ENCODE measurements at places on chromosomes 5 and 9. TPM values are rescaled to one million over a fixed set of nuclear protein-coding genes. Genes with fewer than 3 reads are reported as not detected.

DNA sequence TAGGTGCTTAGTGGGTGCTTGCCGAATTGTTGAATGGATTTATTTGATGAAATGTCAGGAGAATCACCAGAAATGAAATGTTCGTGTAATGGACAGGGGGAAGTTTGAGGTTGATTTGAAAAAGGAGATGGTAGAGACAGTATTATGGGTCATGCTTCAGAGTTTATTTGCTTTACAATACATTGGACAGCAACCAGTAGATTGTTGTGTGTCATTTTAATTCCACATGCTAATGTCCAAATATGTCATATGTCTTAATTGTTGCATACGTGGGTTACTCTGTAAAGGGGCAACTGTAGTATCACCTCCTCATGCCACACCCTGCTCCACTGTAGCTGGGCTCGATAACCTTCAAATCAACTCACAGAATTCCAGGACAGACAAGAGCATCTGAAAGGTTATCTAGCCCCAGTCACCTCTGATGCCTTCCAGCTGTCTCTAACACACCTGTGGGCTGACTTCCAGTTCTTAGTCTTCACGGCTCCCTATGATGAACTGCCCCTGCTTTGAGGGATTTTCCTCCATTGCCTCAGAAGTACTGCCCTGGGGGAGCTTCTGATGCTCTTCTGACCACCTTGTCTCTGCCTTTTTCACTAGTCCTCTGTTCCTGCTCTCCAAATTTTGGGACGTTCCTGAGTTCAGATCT is 1.7 kb downstream of the PDCD1LG2 start:
- no peak for DNase-seq

Gene CARTPT
- total RNA-seq: not detected

DNA sequence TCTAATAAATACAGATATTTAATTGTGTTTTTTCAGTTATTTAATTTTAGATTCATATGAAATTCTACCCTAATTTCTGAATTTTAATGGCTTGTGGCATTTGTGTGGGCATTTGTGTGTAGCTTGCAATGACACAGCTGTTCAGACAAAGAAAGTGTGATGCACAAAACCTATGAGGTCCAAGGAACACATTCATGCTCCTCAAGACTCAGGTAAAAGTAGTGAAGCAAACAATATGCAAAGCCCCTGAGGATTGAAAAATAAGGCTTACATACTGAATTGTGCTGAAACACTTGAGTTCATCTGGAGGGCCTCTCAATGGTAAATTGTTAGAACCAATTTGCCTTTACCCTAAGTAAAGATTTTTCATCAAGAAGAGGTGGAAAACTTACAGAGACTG is 28.1 kb downstream of the IL7R start:
- no peak for DNase-seq

DNA sequence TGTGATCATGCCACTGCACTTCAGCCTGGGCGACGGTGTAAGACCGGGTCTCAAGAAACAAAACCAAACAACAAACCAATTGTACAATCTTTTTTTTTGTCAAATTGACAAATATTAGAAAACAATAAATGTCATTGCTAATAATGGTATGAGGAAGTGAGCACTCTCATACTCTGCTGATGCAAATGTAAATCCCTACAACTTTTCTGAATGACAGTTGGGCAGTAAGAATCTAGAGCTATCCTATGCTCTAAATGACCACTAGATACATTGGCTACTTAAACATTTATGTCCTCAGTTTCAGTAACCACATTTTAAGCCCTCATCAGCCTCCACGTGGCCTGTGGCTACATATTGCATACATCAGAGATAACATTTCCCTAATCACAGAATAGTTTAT is 256.2 kb downstream of the FER start:
- DNase-seq: no peak

DNA sequence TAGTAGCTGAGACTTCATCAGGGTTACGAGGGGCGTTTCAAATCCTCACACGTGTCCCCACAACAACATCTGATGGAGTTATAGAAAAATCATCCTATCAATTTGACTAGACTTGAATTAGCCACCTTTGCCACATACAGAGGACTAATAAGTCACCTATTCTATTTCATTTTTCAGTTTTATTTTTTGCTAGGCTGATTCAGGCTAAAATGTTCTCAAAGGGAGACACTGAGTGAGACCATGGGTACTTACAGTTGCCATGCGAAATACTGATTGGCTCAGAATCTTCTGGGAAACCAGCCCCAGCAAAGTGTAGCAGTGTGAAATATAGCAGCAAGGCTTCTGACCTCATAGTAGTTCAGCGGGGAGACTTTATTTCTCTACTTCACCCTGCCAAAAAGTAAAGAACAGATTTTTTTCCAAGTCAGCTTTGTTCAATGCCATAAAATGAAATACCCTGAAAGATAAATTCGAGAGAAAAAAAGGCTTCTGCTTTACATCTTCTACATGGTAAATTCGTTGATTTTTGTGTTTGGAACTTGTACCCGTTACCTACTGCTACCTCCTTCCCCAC is 69.9 kb downstream of the SEMA6A start:
- no peak for DNase-seq
